ENCODE measurements at places on chromosomes 16 and 17.

- DNase-seq: no peak
Observed at GRCh38 chr16:74898659-74899058, 86.3 kb downstream of the WDR59 start.

- no peak for DNase-seq
Observed at GRCh38 chr17:69424287-69425041, 10.0 kb downstream of the MAP2K6 start.

- peak; percentile 69 for DNase-seq
Observed at GRCh38 chr16:57364143-57364542, 5.6 kb downstream of the CCL22 start.

- peak; percentile 74 for DNase-seq
Observed at GRCh38 chr17:62892870-62893338, 73.1 kb upstream of the TANC2 start.

DNA sequence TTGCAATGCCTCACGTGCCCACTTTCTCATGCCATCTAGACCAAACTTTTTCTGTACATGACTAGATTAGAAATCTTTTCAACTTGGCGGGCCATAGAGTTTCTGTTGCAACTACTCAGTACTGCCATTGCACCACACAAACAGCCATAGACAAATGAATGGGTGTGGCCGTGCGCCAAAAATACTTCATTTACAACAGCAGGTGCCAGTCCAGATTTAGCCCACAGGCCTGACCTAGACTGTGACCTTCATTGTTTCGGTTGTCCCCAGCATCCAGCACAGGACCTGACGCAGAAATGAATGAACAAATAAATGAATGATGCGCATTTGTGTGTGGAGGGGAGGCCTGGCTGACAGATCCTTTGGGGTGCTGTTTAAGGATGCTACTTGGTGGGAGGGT lies 14.3 kb upstream of the PDK2 start:
- DNase-seq: peak; percentile 14

DNA sequence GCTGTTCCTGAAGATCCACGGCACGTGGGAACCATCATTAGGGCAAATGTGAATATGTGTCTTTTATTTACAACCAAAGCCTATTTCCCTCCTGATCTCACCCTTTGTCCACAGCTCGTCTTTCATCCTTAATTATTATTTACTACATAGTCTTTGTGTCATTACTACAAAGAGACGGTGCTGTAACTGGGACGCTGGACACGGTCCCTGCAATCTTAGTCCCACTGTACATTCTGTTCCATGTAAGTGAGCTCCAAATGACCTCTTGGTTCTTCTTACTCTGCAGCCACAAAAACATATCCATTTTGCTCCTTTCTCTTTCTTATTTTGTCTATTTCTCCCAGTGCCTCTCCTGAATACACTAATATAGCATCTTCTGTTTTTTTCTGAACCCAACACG lies 12.7 kb upstream of the KRT23 start:
- no peak for DNase-seq

GRCh38 chr17:10743316-10744009 lies 13.6 kb upstream of the TMEM220 start:
- peak; percentile 86 for DNase-seq

- no peak for DNase-seq
Observed at GRCh38 chr17:4332296-4332970, 34.0 kb downstream of the UBE2G1 start.
